NCI-H69 (cell line): ENCODE measurements at places on chromosomes 3 and 15.

GRCh38 chr15:73079565-73079964 is 27.3 kb downstream of the NEO1 start:
- no peak for DNase-seq

DNA sequence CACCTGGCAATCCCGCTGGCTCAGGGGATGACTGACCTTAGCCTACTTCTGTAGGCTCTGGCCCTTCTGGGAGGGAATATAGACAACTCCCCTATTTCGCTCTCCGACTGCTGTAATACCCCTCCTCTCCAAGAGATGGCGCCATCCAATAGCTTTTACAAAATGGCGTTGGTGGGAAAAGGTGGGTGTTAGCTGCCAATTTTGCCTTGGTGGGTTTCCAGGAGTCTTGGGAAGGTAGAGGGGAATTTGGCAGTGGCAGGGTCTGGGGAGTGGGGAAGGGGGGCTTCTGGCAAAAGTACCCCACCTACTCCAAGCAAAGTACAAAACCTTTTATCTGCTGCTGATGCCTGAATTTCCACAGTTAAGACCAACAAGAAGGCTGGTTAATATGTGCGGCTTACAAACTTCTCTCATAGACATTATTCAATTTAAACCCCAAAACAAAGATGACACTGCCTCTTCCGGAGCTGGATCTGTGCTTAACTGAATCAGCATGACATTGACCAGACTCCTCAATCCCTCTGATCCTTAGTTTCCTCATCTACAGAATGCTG is 62.1 kb downstream of the RASGRF1 start:
- DNase-seq, result peak; percentile 47

DNA sequence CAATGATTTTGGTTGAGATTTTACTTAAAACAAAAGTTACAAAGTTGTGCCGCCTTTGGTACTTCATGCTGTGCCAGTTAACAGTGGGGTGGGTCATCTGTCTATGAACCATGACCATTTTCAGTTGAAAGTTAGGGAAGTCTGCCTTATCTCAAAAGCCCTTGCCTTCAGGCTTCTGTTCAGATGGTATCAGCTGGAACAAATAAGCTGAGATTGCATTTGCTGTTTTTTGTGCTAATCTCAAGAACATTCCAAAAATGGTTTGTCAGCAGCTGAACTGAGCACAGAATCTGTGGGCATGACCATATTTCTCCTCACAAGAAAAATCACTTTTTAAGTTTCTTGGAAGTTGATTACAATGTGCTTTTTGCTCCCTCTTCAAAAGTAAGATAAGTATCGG is 142.3 kb downstream of the IL5RA start:
- no peak for DNase-seq

GRCh38 chr15:58410353-58410752 is 21.4 kb upstream of the LIPC start:
- DNase-seq, result peak; percentile 23

GRCh38 chr15:48766196-48766595 is 44.7 kb downstream of the CEP152 start:
- DNase-seq, result no peak

GRCh38 chr3:31008994-31009393 is 114.5 kb upstream of the GADL1 start:
- DNase-seq, result peak; percentile 7

DNA sequence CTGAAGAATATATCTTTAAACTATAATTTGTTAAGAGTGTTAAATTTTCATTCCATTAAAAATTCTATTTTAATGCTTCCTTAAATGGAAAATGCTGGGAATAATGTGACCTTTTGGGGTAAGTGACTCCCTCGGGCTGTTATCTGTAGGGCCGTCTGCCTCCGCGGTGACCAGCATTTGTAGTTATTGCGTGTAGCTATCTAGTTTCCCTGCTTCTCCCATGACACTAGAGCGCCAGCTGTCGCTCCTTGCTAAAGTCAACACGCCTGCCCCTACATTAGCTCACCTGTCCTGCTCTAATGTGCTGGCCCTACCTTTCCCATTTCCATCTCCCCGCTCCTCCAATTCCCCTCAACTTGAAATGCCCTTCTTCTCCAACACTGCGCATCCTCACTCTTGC is 12.4 kb upstream of the CHRM5 start:
- DNase-seq, result peak; percentile 79

GRCh38 chr3:65575376-65575840 is 463.3 kb downstream of the MAGI1 start:
- no peak for DNase-seq

- no peak for DNase-seq
Measured at GRCh38 chr3:10935028-10935427, 57.5 kb upstream of the SLC6A1 start.

GRCh38 chr3:190326930-190327329 is 4.7 kb upstream of the CLDN1 start:
- DNase-seq, result no peak

GRCh38 chr3:43071313-43071893 is 34.5 kb downstream of the POMGNT2 start:
- DNase-seq, result peak; percentile 2

DNA sequence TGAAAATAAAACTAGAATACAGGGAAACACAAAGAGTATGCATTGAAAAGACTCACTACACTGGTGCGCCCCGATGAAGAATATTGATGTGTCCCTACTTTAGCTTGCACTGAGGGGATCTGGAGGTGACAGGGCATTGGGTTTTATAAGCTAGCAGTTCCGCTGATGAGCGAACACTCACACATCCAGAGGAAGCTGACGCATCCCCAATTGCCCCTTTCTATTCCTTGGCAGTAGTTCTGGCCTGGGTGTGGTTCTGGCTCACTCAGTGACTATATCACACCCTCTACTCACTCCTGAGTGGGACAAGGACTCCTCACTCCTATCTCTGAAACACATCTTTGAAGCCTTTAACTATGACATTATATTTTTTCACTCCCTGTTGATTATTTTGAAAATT is 71.0 kb downstream of the B3GNT5 start:
- no peak for DNase-seq

GRCh38 chr3:114370537-114371174 is 76.8 kb downstream of the TIGIT start:
- no peak for DNase-seq

GRCh38 chr3:186167646-186168395 is 58.9 kb upstream of the ETV5 start:
- no peak for DNase-seq

DNA sequence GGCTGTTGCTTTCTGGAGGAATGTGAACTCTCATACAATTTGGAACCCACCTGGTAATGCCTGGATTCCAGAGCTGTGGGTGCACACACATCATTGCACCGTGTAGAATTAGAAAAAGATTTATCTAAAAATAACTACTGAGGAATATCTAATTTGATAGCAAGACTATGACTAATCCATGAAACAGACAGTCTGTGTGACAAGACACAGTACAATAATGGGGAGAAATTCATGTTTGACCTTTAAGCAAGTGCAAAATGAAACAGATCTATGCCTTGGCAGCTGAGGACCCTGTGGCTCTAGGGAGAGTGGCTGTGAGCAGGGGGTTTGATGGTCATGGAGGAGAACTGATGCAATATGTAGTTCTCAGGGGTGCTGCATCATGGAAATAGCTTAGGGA is 7.9 kb upstream of the DOCK3 start:
- DNase-seq, result no peak

- DNase-seq, result no peak
Measured at GRCh38 chr3:47340866-47341265, 40.0 kb upstream of the PTPN23 start.

DNA sequence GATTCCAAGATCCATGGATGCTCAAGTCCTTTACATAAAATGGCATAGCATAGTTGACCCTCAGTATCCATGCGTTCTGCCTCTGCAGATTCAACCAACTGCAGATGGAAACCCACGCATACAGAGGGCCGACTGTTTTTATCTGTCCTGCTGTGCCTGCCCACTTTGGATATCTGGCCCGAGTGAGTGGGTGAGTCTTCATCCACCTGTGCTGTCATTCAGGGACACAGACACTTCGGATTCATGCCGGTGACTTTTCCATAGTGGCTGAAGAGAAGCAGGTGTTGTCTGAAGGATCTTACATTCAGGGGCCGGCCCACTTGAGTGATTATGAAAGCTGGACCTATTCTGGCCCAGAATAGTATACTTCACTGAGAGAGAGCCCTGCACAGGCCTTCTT is 85.1 kb downstream of the RYR3 start:
- DNase-seq, result no peak

- peak; percentile 14 for DNase-seq
Measured at GRCh38 chr3:37491343-37491742, 317.0 kb upstream of the LRRFIP2 start.

DNA sequence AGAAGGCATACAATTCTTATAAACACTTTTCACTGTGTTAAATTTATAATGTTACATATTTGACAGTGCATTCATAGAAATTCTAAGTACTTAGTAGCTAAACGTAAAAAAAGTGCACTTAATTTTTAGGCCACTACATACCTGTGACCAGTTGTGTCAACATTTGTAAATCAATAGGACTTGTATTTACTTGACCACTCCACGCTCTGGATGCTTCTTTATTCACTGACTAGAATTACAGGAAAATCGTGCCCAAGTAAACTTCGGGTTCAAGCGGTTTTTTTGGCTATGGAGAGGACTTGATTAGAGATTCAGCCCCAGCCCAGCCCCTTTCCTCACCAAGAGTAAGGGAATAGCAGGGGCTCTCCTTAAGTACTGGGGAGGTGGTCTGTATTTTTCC is 21.8 kb downstream of the WDR53 start:
- no peak for DNase-seq

DNA sequence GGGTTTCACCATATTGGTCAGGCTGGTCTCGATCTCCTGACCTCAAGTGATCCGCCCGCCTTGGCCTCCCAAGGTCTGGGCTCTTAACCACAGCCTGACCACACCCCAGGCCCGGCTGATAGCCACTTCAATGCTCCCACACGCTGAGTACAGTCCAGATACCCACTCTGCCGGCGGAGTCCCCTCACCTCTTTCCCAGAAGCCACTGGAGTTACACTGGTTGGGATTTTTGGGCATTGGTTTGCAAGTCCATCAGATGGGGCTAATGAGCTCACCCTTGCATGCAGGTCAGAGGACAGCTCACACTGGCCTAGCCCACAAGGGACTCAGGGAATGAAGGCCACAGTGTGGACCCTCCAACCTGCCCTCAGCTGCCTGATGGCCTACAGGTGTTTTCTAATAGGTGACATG is 60.1 kb downstream of the IQSEC1 start:
- DNase-seq, result no peak

DNA sequence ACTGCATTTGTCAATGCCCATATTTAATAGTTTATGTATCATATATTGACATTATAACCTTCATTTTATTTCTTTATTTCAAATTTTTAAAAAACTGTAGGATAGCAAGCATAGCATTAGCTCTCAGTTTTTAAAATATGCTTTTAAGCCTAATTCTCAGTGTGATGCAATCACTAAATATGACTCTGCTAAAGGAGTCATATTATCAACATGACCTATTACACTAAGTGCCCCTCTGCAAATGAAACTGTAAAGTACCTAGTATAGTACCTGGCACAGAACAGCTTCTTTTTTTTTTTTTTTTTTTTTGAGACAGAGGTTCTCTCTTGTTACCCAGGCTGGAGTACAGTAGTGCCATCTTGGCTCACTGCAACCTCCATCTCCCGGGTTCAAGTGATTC is 179.4 kb upstream of the CGNL1 start:
- peak; percentile 48 for DNase-seq

DNA sequence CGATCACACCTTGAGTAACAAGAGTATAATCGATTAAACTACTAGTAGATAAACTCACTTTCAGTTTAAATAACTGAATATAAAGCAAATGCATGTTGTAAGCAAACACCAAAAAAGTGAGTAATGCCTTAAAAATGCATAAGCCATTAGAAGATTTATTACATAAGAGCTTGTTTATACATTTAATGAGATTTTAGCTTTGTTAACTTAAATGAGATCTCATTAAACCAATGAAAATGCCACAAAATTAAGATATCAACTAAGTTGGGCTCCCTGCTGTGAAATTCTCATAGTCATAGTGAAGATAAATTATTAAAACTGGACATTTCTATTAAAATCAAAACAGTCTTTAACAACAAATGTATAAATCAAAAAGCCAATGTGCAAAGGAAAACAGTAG is 701.2 kb downstream of the NLGN1 start:
- DNase-seq, result peak; percentile 54

- DNase-seq, result peak; percentile 45
Measured at GRCh38 chr3:184604039-184604601, 42.5 kb downstream of the EPHB3 start.

GRCh38 chr3:34742151-34742550 is 897.2 kb upstream of the ARPP21 start:
- DNase-seq, result peak; percentile 10

DNA sequence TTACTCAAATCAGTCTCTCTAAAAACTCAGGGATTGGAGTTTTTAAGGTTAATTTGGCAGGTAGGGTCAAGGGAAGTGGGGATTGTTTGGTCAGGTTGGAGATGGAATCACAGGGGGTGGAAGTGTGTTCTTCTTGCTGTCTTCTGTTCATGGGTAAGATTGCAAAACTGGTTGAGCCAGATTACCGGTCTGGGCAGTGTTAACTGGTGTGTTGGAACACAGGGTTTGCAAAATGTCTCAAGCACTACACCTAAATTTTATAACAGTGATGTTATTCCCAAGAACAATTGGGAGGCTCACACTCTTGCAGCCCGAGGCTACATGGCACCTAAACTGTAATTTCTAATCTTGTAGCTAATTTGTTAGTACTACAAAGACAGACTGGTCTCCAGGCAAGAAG is 425.4 kb downstream of the PLOD2 start:
- no peak for DNase-seq

- DNase-seq, result no peak
Measured at GRCh38 chr3:171781711-171782127, 28.6 kb downstream of the PLD1 start.

- peak; percentile 7 for DNase-seq
Measured at GRCh38 chr3:197730200-197730599, 6.5 kb downstream of the RUBCN start.

GRCh38 chr3:125112981-125113380 is 57.2 kb upstream of the HEG1 start:
- no peak for DNase-seq

- peak; percentile 14 for DNase-seq
Measured at GRCh38 chr3:174483254-174483653, 375.9 kb upstream of the NAALADL2 start.

- no peak for DNase-seq
Measured at GRCh38 chr3:140871022-140871421, 70.6 kb upstream of the SLC25A36 start.

DNA sequence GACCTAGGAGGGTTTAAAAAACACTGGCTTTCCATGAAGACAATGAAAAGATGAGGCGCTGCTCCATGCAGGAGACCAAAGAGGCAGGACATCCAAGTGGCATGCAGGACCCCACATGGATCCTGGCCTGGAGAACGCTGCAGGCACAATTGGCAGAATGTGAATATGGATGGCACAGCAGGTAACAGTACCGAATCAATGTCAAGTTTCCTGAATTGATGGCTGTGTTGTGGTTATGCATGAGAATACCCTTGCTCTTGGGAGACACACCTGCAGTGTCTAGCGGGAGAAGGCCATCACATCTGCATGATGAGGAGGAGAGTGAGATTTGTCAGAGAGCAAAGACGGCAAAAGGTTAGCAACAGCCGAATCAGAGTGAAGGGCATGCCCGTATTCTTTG is 74.3 kb upstream of the SEC13 start:
- DNase-seq, result no peak

- DNase-seq, result peak; percentile 97
Measured at GRCh38 chr3:136196401-136197158, 445 bp upstream of the MSL2 start.

- DNase-seq, result peak; percentile 27
Measured at GRCh38 chr15:30992249-30992864, 929 bp upstream of the MTMR10 start.
